ENCODE measurements at places on chromosomes 2 and 18.

DNA sequence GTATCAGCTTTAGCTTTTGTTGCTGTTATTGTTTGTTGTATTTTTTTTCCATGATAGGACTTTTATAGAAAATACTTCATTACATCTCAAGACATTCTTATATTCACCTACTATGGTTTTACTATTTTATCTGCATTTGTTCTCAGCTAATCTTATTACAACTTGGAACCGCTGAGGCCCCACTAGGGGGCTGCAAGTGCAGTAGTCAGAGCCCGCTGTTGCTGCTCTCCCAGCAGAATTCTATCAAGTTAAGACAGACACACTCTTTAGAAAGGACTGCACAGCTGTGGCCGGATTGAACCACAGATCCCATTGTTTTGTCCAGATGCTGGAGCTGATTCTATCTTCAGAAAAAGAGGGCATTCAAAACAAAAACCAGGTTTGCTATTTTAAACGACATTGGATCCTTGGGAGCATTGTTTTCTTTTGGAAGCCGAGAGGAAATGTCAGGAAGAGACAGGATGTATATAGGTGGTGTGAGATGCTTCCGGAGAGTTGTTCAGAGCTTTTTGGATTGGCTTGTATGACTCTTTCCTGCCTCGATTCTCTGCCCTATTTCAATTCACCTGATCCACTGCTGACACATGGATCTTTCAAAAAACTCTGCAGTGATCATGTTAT is 105.7 kb upstream of the GAREM1 start:
- no peak for DNase-seq

GRCh38 chr2:38806015-38806732 is 28.2 kb downstream of the GEMIN6 start:
- no peak for DNase-seq

DNA sequence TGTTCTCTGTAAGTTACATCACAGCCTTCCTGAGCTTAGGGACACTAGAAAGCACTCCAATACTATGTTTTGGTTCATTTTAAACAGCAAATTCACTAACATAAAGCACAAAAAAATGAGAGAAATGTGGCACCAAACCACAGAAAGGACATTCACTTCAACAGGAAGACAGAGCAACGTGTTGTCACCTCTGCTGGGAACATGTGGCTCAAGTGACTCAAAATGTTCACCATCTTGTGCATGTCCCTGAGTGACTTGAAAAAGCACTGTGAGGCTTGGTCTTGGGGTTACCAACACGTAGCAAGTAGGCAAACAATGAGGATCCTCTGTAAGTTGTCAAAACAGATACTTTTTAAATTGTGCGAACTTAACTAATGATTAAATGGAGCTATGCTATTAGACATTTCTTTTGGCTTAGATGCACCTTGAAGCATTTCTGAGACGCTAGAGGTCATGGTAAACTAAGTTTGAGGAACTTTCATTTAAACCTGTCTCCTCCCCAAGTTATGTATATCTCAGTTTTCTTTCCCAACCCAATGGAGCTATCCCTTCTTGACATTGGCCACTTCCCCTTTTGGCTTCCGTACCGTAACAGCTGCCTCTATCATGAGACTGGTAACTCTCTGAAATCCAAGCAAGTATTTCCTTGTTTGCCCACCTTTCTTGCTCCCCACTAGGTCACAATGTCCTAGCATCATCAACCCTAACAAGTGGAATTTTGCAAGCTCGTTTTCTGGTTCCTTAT is 14.0 kb upstream of the ST6GAL2 start:
- no peak for DNase-seq

DNA sequence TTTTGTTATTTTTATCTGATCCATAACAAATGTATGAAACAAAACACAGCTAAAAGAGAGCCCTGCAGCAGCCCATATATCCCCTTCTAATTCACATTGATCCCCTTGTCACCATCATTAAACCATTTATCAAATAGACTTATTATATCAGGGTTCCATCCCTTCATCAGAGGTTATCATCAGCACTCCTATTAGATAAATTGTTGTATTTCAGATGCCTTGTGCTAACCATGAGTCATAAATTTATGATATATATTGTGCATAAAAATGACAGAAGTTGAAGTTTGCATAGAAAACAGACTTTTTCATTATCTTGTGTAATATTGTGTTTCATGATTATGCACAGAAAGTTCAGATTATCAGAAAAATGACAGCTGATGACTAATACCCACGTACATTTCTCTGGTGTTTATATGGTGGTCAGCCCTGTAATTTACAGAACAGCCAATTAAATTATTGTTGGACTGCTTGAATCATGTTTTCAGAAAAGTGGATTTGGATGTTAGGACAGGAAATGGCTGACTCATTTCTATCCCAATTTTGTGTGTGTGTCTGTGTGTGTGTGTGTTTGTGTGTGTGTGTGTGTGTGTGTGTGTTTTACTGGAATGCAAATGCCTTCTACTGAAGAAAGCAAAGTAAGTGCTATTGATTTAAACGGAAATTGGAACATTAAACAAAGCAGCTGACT is 80.9 kb downstream of the PPP1R1C start:
- DNase-seq: peak; percentile 90

DNA sequence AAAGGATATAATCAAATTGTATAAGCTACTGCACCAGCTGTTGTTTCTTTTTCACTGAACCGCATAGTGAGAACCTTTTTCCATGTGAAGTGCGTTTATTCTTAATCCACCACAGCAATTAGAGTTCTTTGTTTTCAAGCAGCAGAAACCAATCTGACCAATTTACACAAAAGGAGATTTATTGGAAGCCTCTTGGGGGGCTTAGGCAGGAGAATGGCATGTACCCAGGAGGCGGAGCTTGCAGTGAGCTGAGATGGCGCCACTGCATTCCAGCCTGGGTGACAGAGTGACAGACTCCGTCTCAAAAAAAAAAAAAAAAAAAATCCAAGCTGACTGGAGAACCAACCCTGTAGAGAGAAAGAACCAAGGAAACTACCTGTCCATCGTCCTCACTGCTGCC is 10.0 kb downstream of the ADNP2 start:
- DNase-seq: no peak

DNA sequence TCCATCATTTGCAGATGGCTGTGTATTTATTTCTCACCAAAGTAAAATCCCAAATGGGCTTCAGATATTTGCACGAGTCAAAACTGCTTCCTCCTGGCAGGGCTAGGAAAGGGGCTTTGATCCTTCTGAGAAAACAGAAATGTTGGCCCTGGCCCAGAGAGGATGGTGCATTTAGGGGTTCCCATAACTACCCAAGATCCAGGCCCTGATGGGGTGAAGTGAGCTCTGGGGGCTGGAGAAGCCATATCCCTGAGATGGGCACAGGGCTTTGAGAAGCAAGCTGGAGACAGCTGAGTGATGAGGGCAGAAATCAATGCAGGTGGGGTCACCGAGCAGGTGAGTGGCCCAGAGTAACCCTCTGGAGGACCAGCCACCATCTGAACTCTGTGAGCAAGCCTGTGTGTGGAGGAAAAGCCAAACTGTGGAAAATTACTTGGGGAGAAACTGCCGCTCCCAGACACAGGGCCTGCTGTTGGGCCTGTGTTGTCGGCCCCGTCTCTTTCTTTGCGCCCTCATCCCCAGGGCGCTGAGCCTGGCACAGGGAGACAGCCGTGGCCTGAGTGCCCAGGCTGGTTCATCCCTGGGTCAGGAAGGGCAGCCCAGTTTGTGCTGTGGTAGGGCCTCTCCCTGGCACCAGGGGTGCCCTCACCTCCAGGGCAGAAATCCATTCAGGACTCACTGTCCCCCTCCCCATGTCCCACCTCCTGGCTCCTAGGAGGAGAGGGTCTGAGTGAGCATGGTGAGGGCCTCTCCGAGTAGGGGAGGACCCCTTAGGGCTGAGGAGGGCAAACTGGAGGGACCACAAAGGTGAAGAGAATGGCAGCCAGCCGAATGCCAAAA is 167.8 kb upstream of the HAAO start:
- DNase-seq: no peak

- no peak for DNase-seq
Measured at GRCh38 chr18:23268641-23269040, 133.4 kb downstream of the CABLES1 start.

- no peak for DNase-seq
Measured at GRCh38 chr18:21605213-21605612, 4.7 kb upstream of the ESCO1 start.

DNA sequence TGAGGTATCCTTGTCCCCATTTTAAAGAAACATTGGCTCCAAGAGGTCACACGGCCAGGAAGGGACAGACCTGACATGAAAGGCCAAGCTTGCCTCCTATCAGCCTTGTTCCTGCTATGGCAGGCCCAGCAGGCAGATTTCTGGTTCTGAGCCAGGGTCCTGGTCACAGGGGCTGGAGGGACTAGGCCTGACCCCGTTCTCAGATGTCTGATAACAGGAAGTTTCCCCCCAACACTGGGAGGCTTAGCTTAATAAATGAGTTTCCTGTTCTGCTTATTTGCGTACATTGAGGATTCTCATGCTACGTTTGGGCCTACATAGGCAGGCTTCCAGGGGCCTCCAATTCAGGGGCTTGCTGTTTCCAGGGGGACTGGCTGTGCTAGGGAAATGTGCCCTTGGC is 107.8 kb upstream of the LTBP1 start:
- no peak for DNase-seq

DNA sequence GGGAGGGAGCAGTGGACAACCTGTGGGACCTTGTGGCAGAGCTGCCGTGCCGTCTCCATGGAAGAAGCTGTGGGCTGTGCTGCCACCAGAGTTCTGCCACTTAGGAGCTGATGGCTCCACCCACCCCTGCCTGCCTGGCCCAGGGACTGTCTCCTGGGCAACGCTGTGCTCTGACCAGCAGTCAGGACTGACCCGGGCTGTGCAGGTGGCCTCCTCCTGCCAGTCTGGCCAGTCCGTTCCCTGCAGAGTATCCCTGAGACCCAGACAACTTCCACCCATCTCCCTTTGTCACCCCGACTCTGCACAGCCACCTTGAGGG is 12.8 kb downstream of the ASIC4 start:
- DNase-seq: no peak

DNA sequence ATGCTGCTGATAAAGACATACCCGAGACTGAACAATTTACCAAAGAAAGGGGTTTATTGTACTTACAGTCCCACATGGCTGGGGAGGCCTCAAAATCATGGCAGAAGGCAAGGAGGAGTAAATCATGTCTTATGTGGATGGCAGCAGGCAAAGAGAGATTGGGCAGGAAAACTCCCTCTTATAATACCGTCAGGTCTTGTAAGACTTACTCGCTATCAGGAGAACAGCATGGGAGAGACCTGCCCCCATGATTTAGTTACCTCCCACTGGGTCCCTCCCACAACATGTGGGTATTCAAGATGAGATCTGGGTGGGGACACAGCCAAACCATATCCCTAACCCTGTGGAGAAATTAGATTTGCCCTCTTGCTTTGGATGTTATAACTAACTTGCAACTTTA is 1068.0 kb upstream of the ZEB2 start:
- DNase-seq: no peak

GRCh38 chr2:161113693-161114575 is 46.3 kb upstream of the TANK start:
- DNase-seq: no peak

DNA sequence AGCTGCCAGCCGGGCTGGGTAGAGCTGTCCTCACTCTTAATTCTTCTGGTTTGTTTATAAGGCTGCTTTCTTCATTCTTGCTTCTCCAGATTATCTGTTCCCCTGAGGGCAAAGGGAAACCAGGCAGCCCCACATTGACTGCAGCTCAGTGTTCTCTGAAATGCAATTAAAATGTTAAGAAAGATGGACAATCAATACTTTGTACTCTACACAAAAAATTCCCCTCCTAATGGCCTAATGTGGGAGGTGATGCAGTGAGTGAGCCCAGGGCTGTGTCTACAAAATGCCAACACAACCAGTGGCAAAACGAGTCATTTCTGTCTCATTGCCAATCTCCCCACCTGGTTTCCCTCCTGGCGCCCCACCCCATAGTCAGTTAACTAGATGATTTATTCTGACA is 541.7 kb upstream of the RAB6C start:
- no peak for DNase-seq

GRCh38 chr2:239473211-239473805 is 72.5 kb upstream of the HDAC4 start:
- no peak for DNase-seq

DNA sequence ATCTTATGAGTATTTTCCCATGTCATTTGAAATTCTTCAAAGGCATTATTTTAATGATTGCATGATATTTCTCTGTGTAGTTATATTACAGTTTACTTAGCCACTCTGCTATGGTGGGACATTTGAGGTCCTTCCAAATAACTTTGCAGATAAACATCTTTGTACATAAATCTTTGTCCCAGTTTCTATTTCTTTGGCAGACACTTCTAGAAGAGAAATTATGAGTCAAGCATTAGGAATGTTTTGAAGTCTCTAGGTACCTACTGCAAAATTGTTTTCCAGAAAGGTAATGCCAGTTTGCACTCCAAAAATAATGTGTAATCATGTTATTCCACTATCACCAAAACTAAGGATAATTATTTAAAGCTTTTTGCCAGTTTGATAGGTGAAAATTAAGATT is 149.7 kb downstream of the EN1 start:
- DNase-seq: peak; percentile 28

DNA sequence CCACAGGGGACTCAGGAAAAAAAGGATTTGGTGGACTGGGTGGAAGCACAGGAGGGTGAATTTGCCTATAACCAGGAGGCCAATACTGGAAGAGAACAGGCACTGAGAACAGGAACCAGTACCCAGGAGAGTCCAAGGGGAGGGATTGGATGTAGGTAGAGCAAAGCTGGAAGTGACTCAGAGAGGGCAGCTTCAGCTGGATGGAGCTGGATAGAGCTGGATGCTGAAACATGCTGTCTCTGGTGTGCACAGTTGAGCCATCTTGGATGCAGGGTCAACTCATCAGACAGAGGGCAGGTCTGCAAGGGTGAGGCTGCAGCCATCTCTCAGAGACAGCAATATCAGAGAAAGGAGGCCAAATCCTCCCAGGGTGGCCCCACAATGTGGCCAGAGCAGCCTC is 134.0 kb downstream of the GALNT14 start:
- DNase-seq: no peak

GRCh38 chr2:16725549-16725948 is 59.9 kb upstream of the CYRIA start:
- no peak for DNase-seq

DNA sequence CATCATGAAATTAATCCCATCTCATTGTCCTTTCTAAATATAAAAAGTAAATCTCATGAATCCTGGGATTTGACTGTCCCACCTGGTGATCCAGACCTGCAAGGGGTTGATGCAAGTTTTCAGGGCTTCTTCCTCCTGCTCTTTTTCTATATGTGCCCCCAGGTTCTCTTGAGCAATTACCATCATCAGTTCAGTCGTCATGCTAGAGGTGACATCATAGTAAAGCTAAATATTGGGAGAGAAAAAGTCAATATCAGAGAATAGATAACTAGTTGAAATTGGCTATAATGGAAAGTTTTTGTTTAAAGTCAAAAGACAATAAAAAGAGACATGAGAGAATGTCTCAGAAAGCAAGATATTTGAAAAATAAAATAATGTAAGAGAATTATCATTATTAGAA is 8.3 kb downstream of the MDH1B start:
- DNase-seq: no peak

- DNase-seq: no peak
Measured at GRCh38 chr2:63977904-63978303, 41.3 kb downstream of the VPS54 start.

DNA sequence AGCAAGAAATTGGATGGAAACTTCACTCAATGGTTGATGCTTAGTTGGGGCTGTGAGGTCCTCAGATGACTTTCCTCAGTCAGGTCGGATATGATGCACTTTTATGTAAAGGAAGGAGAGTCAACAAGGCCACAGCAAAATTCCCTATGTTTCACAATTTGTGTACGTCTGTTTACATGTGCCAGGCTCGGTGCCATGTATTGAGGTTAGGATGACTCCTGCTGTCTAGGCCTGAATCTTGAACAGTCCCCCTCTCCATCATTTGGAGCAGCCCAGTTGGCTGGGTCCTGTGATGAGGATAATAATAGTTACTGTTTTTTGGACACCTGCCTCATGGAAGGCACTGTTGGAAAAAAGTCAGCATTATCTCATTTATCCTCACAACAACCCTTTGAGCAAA is 43.1 kb downstream of the VSNL1 start:
- DNase-seq: no peak
